HCT116 (cell line): ENCODE measurements at places on chromosomes 2 and 18.

DNA sequence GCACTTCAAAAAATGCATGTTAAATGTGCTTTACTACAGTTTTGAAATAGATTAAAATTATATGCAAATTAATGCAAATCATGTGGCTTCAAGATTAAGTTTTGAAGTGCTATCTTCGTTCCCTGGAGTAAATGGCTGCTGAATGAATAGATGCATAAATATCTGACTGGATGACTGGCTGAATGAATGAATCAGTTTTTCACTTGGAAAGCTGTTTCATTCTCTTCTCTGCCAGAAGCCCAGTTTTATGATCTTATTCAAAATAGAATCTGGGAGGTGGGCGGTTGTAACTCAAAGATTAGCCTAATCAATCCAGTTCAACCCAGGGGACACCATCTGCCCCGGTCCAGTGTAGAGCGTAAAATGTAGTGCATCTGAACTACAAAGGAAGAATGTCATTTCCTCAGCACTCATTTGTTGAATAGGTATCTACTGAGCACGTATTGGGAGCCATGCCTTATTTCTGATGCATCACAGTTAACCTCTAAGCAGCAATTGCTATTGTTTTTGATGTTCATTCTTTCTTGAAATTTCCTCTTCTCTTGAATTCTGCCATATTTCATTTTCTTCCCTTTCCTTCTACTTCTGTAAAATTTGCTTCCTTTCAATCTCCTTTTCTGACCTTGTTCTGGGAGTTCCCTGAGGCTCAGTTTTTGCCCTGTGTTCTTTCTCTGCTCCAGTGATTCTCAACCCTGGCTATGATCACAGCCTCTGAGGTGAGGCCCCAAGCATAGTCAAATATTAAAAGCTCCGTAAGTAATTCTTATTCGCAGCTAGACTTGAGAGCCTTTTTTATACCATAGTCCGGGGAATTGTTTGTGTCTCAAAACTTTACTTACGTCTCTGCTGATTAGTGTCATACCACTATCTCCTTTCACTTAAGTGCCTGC, 282.7 kb downstream of the PARD3B start:
- no peak for DNase-seq

GRCh38 chr18:21309248-21309647, 67.2 kb downstream of the GREB1L start:
- DNase-seq = no peak

DNA sequence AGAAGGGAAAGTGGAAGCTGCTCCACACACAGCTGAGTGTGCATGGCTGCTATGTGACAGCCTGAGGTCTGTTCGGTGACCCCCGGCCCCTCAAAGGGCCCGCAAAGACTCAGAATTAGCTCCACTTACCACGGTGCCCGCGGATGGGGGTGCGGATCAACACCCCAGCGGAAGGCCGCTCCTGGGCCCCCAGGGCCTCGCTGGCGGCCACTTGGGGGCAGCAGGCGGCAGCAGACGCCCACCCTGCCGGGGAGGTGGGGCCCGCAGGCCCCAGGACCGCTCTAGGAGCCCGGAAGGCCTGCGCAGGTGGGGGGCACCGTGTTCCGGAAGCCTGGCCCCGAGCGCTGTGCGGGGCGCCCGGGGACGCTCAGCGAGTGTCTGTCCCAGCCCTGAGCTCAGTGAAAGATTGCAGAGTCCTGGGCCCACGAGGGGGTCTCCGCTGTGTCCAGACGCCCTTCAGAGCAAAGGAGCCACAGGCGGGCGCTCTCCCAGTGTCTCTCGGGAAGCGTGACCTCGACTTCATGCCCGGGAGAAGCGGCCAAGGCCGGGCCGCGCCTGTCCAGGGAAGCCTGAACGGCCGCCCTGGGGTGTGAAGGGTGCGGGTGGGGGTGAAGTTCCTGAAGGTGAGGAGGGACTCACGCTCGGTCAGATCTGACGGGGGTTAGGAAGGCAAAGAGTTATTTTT, 118.7 kb downstream of the VAPA start:
- no peak for DNase-seq

GRCh38 chr2:60486067-60486466, 67.4 kb downstream of the BCL11A start:
- DNase-seq = no peak

GRCh38 chr2:241563981-241564595, 5.5 kb downstream of the BOK start:
- no peak for DNase-seq

DNA sequence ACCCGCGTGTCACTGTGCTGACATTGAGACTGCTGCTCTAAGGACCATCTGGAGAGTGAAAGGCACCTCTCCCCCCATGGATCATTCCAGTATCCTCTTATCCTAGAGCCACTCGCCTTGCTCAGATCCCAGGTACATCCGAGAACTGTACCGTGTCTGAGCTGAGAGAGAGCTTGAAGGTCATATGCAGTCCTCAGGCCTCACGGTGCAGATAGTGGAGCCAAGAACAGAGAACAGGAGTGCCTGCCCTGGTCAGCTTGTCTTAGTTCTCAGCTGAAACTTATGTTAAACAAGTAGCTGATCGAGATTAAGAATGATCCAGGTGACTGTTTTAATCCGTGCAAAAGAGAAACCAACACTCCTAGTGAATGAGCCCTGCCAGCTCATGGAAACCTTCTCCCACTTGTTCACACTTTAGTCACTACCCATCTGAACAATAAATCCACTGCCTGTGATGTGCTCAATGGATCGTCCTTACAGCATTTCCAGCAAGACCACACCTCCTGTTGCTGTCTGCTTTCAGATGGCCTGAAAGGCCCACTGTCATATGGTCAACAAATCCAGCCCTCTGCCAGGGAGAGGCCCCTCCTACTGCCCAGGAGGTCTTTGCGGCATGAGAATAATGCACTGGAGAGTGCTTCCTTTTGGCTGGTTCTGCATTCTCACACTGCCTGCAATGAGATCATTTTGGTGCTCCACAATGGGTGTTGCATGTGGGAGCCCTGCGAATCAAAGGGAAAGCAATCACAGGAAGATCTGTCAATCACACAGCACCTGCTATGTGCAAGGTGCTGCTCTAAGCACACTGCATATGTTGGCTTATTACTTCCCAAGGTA, 43.7 kb upstream of the APCDD1 start:
- DNase-seq = no peak

- no peak for DNase-seq
Observed at GRCh38 chr2:110979471-110980338, 141.0 kb upstream of the BCL2L11 start.

- peak; percentile 45 for DNase-seq
Observed at GRCh38 chr2:56741601-56742102, 557.9 kb downstream of the CCDC85A start.

GRCh38 chr2:172101821-172102390, 794 bp downstream of the DLX2 start:
- no peak for DNase-seq

GRCh38 chr2:115491186-115491793, 1048.8 kb downstream of the DPP10 start:
- DNase-seq = no peak

DNA sequence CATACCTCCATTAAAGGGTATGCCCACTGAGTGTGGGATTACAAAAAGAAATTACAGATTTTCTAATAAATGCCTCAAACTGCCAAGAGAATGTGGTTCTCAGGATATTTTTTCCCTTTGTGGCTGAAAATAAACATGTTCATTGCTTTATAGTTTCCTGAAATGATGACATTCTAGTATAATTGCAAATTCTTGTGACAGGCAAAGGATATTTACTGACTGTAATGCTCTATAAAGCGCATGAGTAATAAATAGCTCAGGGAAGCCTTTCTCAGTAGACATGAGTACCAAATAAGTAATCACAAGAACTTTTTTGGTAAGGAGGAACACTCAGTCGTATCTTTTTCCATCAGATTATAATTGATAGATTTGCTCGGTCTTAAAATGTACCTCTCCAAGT, 72.3 kb downstream of the FTCDNL1 start:
- no peak for DNase-seq

DNA sequence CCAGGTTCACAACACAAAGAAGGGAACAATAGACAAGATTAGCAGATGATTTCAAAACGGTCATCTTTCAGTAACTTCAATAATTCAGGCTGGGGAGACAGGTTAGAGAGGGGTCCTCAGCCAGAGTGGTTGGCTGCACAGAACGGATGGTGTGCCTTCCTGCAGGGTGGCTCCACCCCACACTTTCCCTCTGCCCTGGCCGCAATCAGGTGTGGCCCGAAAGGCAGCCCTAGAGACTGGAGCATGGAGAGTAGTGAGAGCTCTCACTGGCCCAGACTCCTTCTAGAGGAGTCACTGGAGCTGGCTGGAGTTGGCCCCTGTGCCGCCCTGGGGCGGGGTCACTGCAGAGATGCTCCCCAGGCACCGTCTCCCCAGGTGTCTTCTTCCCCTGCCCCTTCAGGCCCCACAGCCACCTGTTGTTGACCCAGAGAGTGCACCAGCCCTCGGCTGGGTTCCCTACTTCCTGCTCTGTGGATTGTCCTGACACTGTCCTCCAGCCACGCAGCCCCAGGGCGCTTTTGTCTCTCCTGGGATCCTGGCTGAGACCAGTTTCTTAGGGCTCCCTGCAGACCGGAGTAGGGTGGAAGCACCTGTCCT, 126.8 kb downstream of the PXDN start:
- DNase-seq = no peak

DNA sequence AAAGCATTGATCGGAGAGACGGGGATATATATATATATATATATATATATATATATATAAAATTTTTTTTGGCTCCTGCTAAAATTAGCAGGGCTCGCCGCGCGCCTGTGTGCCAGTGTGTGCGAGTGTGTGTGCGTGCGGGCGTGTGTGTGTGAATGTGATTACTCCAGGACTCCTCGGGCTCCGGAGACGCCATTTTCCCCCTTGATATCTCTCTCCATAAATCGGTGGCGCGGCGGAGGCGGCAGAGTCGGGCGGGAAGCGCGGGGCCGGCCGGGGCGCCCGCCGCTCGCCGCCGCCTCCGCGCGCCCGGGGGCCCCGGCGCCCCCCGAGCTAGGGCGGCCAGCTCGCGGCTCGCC, 795 bp upstream of the SETBP1 start:
- no peak for DNase-seq

DNA sequence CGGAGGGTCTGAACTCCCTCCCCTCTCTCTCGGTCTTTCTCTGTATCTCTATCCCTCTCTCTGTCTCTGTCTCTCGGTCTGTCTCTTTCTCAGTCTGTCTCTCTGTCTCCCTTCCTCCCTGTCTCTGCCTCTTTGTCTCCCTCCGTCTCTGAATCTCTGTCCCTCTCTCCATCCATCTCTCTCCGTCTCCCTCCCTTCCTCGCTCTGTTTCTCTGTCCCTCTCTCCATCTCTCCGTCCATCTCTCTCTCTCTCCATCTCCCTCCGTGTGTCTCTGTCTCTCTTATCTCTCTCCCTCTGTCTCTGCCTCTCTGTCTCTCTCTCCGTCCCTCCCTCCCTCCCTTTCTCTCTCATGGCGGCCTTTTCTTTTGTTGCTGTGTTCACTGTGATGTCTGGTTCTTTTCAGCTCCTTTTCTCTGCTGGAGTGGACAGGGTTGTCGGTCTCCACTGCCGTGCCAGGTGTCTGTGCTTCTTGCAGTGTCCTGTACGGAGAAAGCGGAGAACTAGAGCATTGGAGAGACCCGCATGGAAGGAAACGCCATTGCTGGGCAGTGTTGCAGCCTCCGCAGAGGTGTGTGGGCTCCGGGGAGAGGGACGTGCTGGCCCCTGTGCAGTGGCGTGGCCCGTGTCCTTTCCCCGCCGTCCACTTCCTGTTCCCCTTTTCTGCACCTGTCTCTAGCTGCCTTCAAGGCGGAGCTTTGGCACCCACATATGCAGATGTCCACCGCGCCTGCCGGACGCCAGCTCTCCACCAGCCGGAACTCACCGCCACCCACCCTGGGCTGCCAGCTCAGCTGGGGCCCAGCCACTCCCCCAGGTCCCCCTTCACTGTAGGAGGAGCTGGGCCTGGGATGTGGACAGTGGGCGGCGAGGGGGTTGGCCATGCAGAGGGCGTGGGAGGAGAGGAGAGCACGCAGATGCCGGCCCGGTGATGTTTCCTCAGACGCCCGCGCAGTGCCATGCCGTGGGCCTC, 113.1 kb downstream of the NFATC1 start:
- DNase-seq = no peak

GRCh38 chr18:69265656-69266055, 135.0 kb upstream of the DOK6 start:
- no peak for DNase-seq

GRCh38 chr18:3493501-3494244, 43.7 kb downstream of the TGIF1 start:
- DNase-seq = no peak

DNA sequence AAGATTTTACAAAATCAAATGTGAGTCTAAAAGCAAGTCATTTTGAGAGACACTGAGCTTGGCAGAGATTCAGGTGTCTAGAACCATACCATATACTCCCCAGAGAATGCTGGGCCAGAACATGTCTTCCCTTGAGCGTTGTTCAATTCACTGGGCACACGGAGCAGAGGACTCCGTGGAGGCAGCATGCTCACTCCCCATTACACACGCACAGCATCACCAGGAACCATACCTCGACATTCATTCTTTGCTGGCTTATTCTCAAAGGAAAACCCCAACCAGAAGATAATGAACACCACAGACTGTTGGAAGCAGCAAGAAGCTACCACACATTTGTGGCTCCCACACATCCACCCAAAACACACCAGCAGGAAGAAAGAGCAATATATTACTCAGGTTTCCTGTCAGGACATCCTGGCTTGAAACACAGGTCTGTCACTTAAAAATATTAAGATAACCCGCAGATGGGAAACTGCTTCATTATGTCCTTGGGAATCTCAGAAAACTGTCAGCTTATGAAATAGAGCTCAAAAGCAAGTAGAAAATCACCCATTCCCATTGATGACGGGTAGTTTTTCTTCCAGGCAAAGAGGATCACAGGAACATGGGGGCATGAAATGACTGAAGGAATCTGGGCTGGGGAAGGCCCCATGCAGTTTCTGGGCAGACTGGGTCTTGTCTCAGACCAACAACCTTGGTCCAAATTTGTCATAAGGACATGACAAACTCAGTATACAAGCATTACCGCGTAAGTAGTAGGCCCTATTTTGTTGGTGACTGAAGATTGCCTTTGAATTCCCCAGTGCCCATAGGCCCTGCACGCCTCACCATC, 46.4 kb downstream of the PCBP1 start:
- no peak for DNase-seq

- DNase-seq = no peak
Observed at GRCh38 chr2:15768142-15768541, 172.2 kb upstream of the MYCN start.

- DNase-seq = peak; percentile 53
Observed at GRCh38 chr2:191811807-191812602, 34.9 kb downstream of the CAVIN2 start.
